Progenitor cell of endocrine pancreas (in vitro differentiated cells): ENCODE measurements at places on chromosomes 3 and 15. TPM values are rescaled to one million over a fixed set of nuclear protein-coding genes. Genes with fewer than 3 reads are reported as not detected.
A peak's percentile ranks its signal among the peaks of the same experiment; 100 is the strongest.

DNA sequence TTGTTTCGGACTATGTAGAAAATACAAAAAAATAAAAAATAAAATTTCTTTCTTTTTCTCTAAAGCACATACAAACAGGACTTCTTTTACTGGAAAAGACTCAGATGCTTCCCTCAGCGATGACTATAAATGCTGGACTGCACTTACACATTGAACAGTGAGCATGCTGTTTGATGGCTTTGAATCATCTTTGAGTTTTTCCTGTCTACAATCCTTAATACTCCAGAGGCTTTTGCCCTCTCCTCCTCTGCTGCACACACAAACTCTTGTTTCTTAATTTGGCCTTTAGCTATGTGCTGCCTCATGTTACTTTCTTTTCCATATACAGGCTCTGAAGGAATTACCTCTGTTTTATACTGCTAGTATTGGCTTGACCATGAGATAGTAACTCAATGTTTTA lies 575.1 kb downstream of the EPHA3 start:
- H3K27ac ChIP-seq = no peak overlapping the region
- no peaks in the 10 kb centered on the region for H3K27me3 ChIP-seq
- DNase-seq = no peak
- H3K4me3 ChIP-seq = no peak overlapping the region
- no peaks in the 10 kb centered on the region for H3K36me3 ChIP-seq
- H3K4me1 ChIP-seq = peaks cover 9% of the 10 kb centered on the region

- peaks cover 6% of the 10 kb centered on the region for H3K27me3 ChIP-seq
- DNase-seq = no peak
- no peaks in the 10 kb centered on the region for H3K36me3 ChIP-seq
- H3K4me3 ChIP-seq = no peak overlapping the region
- no peak overlapping the region for H3K27ac ChIP-seq
Measured at GRCh38 chr3:143241481-143241951, 121.9 kb downstream of the CHST2 start.

DNA sequence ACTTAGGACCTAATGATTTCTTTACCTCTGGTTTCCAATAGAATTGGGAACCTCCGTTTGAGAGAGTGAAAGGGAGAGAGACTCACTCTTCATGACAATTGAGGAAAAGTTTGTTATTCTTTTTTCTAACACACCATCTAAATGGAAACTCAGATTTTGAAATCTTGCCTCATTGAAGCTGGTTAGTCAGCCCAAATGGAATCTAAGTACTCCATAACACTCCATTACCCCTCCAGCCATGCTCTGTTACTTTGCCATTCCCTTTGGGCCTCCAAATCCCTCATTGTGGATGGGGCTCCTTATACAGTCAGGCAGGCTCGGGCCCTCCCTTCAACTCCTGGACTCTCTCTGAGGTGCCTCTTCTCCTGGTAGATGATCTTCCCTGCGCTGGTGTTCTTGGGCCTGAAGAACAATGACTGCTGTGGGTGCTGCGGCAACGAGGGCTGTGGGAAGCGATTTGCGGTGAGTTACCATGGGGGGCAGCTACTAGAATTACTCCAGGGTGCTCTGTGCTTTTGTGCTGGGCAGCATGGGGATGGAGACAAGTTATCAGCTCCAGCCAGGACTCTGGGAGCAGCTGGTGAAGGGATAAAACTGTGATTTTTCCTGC lies 1.1 kb downstream of the TM4SF4 start:
- H3K27ac ChIP-seq = peak overlapping the region; percentile 93
- no peaks in the 10 kb centered on the region for H3K27me3 ChIP-seq
- no peak for DNase-seq
- H3K4me1 ChIP-seq = peaks cover 71% of the 10 kb centered on the region
- H3K4me3 ChIP-seq = peak overlapping the region; percentile 87
- H3K36me3 ChIP-seq = peaks cover 8% of the 10 kb centered on the region

- no peaks in the 10 kb centered on the region for H3K36me3 ChIP-seq
- no peak for DNase-seq
- H3K27me3 ChIP-seq = no peaks in the 10 kb centered on the region
- no peak overlapping the region for H3K27ac ChIP-seq
- H3K4me3 ChIP-seq = no peak overlapping the region
Measured at GRCh38 chr3:103968131-103968530, 1398.6 kb upstream of the ALCAM start.

GRCh38 chr3:132912416-132912753 lies 125.8 kb upstream of the TMEM108 start:
- H3K27me3 ChIP-seq = peaks cover 4% of the 10 kb centered on the region
- no peak overlapping the region for H3K27ac ChIP-seq
- H3K4me1 ChIP-seq = no peaks in the 10 kb centered on the region

The FGF12 gene
- total RNA-seq = 5.0 and 6.1 TPM in 2 replicates

GRCh38 chr15:97014001-97014400 lies 683.5 kb downstream of the NR2F2 start:
- no peak overlapping the region for H3K27ac ChIP-seq
- peaks cover 9% of the 10 kb centered on the region for H3K4me1 ChIP-seq
- peaks cover 3% of the 10 kb centered on the region for H3K36me3 ChIP-seq
- H3K4me3 ChIP-seq = no peak overlapping the region
- peaks cover 35% of the 10 kb centered on the region for H3K27me3 ChIP-seq

- peaks cover 7% of the 10 kb centered on the region for H3K27me3 ChIP-seq
- H3K4me1 ChIP-seq = no peaks in the 10 kb centered on the region
- H3K27ac ChIP-seq = peak overlapping the region; percentile 69
- no peak for DNase-seq
- no peak overlapping the region for H3K4me3 ChIP-seq
Measured at GRCh38 chr3:127036209-127037020, 53.5 kb downstream of the PLXNA1 start.

DNA sequence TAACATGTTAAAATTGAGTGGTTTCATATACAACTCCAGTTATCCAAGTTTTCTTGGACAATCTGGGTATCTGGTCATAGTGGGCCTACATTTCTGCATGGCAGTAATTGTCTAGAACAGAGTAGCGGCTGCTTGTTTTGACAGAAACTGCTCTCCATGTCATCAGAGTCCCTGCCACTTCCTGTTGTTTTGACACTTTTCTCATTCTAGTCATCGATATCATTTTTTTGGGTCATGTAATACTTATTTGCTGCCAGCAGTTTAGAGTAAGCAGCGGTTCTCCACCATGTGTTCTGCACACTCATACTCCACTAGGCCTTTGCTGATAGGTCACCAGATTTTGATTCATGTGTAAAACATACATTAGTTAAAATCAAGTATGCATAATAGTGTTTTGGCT lies 81.5 kb downstream of the SLC25A26 start:
- no peaks in the 10 kb centered on the region for H3K36me3 ChIP-seq

DNA sequence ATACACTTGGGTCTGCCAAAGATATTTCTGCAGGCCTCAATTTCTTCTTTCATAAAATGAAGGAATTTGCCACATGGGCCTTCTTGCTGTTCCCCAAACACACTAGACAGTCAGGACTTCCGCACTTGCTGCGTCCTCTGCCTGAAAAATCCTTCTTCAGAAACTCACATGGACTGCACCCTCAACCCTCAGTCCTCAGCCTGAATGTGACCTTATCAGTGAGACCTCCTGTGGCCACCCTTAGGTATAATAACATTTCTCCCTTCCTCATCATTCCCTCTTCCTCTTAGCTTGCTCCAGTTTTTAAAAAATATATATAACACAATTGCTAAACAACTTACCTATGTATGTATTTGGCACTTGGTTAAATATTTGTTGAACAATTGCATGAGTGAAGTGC lies 257.5 kb downstream of the MFSD1 start:
- no peaks in the 10 kb centered on the region for H3K4me1 ChIP-seq
- no peak overlapping the region for H3K27ac ChIP-seq
- H3K4me3 ChIP-seq = no peak overlapping the region
- no peaks in the 10 kb centered on the region for H3K27me3 ChIP-seq

The C3orf49 gene
- not detected in 2 replicates for total RNA-seq

The RETNLB gene
- total RNA-seq = not detected in 2 replicates

DNA sequence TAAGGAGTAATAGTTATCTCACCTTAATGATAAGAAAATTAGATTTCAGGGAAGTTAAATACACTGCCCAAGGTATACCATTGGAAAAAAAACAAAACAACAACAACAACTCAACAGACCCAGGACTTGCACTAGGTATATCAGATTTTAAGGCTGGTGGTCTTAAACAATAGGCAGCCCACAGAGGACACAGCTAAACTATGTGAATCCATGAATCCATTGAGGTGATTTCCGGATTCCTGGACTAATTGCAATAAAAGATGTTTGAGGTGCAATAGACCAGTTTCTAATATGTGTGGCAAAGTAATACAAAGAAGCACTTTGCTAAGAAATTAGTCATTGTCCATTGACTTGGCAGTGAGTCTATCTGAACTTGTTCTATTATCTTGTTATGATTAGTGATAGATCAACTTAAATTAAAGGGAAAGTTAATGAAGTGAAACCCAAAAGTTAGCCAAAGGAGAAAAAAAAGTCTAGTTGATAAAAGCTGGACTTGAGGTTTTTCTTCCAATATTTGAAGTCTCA lies 60.9 kb upstream of the MAGI1 start:
- no peaks in the 10 kb centered on the region for H3K36me3 ChIP-seq
- H3K4me3 ChIP-seq = no peak overlapping the region
- no peak overlapping the region for H3K27ac ChIP-seq
- H3K27me3 ChIP-seq = no peaks in the 10 kb centered on the region
- H3K4me1 ChIP-seq = peaks cover 4% of the 10 kb centered on the region

GRCh38 chr15:67394873-67395639 lies 125.9 kb upstream of the C15orf61 start:
- no peak overlapping the region for H3K27ac ChIP-seq
- no peaks in the 10 kb centered on the region for H3K36me3 ChIP-seq
- no peak for DNase-seq
- H3K4me3 ChIP-seq = no peak overlapping the region

- H3K27ac ChIP-seq = no peak overlapping the region
- DNase-seq = no peak
- peaks cover 1% of the 10 kb centered on the region for H3K36me3 ChIP-seq
- peaks cover 25% of the 10 kb centered on the region for H3K4me1 ChIP-seq
- peaks cover 6% of the 10 kb centered on the region for H3K27me3 ChIP-seq
- no peak overlapping the region for H3K4me3 ChIP-seq
Measured at GRCh38 chr3:58524326-58524888, 12.6 kb downstream of the ACOX2 start.

DNA sequence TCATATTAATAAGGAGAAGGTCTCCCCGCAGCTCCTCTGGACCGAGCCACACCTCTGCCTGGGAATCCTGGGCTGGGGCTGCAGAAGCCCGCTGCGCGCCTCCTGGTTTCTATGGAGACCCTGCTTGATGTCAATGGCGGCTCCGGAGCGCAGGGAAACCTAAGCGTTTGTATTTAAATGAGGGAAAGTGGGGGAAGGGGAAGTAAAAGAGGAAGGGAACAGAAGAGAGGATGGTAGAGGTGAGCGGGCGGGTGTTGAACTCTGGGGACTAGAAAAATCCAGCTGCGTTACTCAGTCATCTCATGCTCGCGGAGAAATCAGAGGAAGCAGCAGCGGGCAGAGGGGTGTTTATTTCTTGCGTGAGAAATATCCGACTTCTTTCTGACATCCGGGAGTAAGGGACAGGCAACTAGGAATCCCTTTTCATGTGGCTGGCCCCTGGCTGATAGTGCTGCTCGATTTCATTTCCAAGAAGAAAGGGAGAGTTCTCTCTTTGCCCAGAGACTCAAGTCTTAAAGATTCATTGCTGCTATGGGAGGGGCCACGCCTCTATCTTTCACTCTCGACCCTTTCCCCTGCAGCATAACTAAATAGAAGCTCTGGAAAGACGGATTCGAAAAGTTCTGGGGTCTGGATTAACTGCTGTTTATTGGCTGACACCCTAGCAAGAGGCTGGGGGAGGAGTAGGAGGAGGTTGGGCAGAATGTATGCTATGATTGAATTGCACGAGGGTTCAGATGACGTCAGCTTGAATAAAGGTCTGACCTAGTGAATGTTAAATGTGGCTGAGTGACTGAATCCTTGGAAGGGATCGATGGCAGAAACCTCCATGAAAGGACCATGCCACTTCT lies 110.5 kb upstream of the GAP43 start:
- H3K27ac ChIP-seq = peak overlapping the region; percentile 53
- peaks cover 16% of the 10 kb centered on the region for H3K4me1 ChIP-seq
- peaks cover 32% of the 10 kb centered on the region for H3K27me3 ChIP-seq
- peak; percentile 29 for DNase-seq
- H3K4me3 ChIP-seq = peak overlapping the region; percentile 81
